ENCODE measurements at places on chromosomes 2 and 18.

DNA sequence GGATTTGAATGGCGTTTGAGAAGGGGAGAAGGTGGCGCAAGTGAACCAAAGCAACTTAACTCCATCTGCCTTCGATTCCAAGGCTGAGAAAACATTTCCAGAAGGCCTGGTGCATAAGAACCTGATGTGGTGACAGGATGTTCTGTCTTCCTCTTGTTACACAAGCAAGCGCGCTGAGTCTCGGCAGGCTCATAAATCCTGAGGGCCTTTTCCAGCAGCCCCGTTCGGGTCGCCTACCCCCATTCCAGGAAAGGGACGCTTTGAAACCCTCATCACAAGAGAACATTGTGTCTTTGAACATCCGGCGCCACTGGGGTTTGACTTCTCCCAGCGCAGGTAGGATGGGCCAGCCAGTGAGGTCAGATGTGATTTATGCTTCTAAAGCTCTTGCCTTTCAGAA, 403.5 kb downstream of the SETBP1 start:
- DNase-seq: no peak

DNA sequence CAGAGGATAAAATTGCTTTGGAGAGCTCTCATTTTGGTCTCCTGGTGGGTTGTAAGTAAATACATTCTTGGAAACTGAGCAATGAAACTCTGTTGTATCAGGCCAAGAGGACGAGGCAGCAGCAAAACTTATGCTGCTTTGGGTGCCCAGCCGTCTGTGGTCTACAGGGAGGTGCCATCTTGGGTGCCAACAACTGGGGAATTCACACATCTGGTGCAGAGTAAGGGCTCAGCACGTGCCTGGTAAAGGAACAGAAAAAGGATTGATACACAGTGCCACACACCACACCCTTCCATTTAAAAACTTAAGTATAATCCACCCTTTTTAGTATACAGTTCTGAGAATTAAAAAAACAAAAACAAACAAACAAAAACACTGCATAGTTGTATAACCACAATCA, 221.9 kb downstream of the TSN start:
- no peak for DNase-seq

GRCh38 chr2:61326423-61326822, 144.5 kb downstream of the USP34 start:
- no peak for DNase-seq

- DNase-seq: no peak
Measured at GRCh38 chr2:67854103-67854743, 208.6 kb downstream of the C1D start.

- no peak for DNase-seq
Measured at GRCh38 chr18:811182-811891, 705 bp downstream of the YES1 start.

- DNase-seq: no peak
Measured at GRCh38 chr18:23943903-23944624, 70.5 kb upstream of the TTC39C start.

GRCh38 chr2:119241205-119241532, 17.5 kb downstream of the STEAP3 start:
- no peak for DNase-seq

DNA sequence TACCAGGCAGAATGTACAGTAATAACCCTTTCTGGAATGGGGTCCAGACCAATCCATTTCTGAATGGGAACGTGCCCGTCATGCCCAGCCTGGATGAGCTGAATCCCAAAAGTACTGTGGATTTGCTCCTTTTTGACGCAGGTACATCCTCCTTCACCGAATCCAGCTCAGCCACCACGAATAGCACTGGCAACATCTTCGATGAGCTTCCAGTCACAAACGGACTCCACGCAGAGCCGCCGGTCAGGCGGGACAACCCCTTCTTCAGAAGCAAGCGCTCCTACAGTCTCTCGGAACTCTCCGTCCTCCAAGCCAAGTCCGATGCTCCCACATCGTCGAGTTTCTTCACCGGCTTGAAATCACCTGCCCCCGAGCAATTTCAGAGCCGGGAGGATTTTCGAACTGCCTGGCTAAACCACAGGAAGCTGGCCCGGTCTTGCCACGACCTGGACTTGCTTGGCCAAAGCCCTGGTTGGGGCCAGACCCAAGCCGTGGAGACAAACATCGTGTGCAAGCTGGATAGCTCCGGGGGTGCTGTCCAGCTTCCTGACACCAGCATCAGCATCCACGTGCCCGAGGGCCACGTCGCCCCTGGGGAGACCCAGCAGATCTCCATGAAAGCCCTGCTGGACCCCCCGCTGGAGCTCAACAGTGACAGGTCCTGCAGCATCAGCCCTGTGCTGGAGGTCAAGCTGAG, 89.6 kb downstream of the SH3BP4 start:
- no peak for DNase-seq

DNA sequence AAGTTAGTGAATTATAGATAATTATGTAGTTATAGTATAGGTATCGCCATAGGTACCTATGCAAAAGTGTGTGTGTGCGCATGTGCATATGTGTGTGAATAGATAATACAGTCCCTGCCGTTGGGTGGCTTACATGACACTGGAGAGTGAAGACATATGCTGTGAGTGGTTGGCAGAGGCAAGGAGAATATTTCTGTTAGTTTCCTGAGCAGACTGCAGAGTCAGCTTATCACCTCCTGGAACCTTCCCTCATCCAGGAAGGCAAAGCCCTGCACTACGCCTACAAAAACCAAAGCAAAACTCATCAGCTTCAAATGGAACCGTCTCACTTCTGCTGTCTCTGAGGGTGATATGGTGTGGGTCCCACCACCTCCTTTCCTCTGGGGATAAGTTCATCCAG, 181.9 kb downstream of the LRRTM1 start:
- no peak for DNase-seq

DNA sequence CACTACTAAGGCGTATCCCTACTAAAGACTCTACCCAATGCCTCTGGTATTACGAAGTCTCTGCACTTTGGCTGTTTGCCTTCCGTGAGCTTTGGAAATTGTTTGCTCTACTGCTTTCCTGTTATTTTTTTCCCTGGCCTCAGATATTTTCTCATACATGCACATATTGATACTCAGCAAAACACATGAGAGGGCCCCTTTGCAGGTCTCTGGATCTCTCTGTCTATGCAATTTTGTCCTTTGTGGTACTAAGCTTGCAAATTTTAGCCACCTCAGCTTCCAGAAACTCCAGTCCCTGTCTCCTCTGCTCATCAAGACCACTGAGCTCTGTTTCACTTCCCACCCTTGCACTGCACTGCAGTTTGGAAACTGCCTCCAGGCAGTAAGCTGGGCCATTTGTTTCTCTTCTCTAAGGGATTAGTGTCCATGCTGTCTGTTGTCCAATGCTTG, 46.6 kb downstream of the TAF1B start:
- DNase-seq: no peak

GRCh38 chr18:22302144-22302543, 115.6 kb downstream of the CTAGE1 start:
- no peak for DNase-seq

GRCh38 chr2:111618226-111618977, 265.6 kb downstream of the ANAPC1 start:
- DNase-seq: no peak

DNA sequence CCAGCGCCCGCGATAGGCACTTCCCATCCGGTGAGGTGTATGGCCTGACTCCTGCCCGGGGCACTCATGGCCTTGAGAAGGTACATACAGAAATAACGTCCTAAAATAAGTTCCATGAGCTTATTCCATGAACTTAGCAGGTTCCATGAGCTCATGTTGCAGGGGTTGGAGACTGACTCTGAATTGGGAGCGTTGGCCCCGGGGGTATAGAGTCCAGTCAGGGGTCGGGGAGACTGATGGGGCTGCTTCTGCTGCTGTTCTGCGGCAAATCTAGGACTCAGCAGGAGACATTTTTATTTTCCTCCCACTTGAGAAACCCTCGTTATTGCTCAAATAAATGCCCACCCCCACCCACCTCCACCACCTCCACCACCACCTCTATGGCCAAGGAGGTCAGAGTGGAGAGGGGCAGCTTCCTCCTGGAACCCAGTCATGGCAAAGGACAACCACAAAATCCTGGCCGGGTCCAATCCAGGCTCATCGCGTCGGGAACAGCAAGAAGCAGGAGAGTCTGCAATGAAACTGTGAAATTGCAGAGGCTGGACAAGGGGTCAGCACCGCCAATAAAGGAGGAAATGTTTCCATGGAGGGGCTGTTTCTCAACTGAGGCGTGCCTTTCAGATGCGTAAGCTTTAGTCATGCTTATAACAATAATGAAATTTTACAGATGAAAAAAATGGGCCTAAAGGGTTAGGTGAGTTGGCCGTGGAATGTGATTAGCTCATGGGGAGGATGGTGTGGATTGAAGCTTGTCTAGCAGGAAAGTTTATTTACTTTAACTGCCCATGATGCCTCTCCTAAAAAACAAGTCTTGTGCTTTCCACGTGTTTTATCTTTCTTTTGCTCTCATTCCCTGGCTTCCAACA, 136.6 kb upstream of the ALKAL2 start:
- no peak for DNase-seq

DNA sequence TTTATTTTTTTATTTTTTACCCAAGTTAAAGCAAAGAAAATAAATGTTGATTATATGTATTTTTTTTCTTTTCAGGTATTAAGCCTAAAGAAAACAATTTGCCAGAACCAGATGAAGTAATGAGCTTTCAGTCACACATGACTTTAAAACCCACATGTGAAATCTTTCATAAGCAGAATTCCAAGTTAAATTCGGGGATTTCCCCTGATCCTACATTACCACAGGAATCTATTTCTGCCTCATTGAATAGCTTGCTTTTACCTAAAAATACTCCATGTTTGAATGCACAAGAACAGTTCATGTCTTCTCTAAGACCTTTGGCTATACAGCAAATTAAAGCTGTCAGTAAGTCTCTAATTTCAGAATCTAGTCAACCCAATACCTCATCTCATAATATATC, 26.6 kb downstream of the GEN1 start:
- no peak for DNase-seq

GRCh38 chr2:29059624-29060023, 14.7 kb downstream of the PCARE start:
- no peak for DNase-seq

DNA sequence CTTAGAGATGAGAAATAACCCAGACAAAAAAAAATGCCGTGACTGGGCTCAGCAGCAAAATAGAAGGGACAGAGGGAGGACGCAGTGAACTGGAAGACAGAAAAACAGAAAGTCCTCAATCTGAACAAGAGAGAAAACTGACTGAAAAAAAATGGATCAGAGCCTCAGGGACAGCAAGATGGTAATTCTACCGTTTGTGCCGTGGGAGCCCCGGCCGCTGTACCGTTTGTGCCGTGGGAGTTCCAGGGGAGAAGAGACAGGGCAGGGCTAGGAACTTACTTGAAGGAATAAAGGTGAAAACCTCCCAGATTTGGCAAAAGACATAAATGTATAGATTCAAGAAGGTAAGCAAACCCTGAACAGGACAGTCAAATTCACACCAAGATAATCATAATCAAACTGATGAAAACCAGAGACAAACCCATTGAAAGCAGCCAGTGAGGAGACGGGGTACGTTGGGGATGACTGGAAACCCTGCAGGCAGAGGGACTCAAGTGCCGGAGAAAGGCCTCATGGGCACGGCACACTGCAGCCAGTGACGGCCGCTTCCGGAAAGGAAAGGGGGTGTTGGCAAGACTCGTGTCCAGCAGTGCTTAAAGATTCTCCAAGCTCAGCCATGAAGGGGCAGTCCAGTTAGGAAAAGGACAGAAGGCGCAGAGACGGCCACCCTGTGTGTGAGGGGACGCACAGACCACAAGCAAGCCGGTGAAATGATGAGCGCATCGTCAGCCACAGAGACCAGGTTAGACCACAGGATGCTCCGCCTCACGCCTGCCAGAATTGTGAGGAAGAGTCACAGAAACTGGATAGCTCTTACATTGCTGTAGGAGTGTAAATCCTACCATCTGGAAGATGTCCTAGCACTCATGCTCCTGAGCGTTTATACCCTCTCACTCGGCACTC, 40.0 kb upstream of the NFATC1 start:
- no peak for DNase-seq

DNA sequence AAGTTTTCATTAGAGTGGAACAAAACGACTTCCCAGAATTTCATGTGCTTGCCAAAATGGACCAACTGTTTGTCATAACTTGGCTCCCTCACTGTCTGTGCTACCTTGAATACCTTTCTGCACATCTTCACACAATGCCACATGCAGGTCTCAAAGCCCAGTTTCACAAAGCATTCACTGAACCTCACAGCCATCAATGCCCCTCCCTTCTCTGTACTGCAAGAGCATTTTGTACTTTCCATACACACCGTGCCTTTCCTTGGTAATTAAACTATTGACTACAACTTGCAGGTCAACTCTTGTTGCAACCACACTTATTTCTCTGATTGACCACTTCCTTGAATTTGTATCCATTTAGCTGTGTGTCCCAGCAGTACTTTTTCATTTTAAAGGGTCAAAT, 50.5 kb downstream of the PAX3 start:
- no peak for DNase-seq

DNA sequence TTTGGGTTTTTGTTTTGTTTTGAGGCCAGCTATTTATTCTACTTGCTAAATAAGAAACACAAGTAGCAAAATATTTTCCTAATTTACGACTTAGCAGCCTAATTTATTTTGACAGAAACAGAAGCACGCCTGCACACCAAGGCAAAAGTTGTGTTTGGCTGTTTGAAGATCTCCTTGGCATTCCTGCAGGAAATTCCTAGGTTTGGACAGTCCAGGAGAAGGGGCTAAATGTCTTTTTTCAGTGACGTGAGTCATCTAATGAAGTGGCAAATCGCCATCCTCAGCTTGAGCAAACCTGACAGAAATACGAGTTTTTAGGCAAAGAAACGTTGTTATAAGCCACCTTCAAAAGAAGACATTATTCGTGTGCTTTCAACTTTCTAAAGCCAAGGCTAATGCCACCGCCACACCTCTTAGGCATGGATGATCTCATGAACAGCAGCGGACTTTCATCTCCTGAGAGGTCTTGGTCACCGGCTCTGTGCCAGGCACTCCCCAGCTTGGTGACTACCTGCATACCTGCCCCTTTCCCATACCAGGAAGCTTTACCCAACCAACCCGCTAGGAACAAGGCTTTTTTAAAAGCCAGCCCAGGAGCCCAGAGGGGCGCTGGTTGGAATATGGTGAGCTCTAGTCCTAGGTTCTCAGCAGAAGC, 30.9 kb downstream of the STK39 start:
- DNase-seq: no peak

DNA sequence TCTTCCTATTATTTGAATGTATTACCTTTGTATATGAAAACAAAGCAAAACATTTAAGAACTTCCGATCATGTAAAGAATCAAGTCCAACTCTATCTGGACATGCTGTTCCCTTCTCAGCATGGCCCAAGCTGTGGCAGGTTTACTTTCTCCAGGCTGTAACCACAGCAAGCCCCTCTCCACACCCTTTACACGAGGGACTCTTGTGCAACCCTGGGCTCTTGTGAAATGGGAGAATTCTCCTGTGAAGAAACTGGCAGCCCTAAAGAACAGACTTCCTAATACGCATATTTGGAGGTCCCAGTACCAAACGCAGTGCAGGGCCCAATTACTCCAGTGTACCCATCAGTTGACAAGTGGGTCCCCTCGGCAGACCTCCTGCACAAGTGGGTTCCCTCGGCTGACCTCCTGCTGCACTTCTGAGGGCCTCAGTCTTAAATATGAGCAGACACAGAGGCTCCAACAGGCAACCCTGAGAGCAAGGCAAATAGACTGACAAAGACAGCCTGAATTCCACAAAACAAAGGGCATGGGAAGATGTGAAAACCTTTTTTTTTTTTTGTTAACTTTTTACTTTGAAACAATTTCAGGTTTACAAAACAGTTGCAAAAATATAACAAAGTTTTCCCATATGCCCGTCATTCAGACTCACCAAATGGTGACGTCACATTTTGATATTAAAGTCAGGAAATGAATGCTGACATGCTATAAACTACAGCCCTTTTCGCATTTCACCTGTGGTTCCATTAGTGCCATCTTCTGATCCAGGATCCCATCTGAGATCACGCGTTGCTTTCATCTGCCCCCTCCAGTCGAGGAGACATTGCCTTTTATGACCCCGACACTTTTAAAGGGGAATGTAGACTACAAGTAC, 78.2 kb downstream of the FBXO15 start:
- DNase-seq: no peak
